Stimulated activated CD4-positive, alpha-beta T cell treated with anti-CD3 and anti-CD28 coated beads, Interleukin-1b, Interleukin-23, amount 100 ng/mL, for 1 hour (primary cell): ENCODE measurements at places on chromosomes 1 and 21.

DNA sequence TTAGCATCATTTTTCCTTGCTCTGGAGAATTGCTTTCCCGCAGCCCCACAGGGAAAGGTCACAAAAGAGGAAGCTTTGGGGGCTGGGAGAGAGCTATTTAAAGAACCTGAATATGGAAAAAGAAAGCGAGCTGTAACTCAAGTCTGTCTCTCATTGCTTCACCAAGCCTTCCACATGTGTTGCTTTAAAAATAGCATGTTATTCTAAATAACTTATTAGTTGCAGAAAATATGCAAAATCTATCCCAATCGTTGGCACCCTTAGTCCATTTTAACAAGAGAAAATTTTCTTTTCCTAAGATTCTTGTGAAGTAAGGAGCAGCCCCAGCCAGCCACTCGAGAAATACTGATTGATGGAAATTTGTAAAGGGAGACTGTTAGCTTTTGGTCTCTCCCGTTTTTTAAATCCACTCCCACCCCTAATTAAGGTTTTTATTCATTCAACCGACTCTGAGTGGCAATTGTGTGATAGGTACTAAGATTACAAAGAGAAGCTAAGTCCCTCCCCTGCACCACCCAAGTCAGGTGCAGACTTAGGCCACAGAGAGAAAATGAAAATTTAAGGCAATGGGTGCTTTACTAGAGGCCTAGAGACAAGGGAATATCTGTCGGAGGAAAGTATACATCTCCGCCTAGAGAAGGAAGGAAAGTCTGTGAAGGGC is 802 bp downstream of the CYP4X1 start:
- no peak for DNase-seq

DNA sequence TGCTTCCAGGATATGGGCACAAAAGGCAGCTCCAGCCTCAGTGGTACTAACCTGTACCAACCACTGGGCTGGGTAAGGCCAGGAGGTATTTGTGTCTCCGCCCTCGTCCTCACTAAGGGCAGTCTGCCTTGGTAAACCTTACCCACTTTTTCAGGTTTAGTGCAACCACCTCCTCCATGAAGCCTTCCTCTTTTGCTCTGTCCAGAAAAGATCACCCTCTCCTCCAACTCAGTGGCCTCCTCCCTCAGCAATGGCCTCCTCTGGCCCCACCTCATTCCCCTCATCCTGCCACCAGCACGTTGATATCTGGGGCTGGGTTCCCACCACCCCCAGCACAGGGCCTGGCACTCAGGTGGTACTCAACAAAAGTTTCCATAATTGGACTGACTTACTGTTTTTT is 161.5 kb downstream of the GRIK3 start:
- DNase-seq, result no peak

DNA sequence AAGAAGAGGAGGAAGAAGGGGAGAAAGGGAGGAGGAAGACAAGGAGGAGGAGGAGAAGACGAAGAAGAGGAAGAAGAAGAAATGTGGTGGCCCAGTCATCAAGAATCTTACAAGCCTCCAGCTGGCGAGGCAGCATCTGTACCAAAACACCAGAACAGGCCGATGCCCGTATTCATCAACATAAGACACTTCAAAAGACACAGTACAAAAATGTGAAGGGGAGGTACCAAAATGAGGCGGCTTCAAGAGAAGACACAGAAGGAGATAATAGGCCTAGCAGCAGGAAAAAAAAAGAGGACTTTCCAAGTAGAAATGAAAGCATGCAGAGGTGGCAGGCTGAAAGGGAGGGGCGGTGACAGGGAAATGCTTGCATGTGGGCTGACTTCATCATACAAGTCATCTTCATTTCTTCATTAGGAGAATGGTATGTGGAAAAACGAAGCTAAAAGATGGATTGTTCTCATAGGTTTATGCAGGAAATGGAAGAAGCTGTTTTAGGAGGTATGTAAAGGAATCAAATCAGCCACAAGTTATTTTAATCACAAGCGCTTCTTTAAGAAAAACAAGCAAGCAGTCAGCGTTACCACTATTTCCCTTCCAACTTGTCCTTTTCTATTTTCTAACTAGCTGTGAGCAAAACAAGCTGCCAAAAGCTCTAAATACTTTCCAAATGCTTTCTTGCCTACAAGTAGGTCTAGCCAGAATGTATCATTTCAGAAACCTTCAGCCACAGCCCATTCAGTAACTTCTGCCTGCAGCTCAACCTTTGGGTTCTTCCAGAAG is 192.3 kb downstream of the SLC45A1 start:
- DNase-seq, result no peak

- DNase-seq, result no peak
Measured at GRCh38 chr1:174230399-174230798, 71.1 kb downstream of the RABGAP1L start.

- no peak for DNase-seq
Measured at GRCh38 chr1:230067871-230068620, 1.0 kb downstream of the GALNT2 start.

DNA sequence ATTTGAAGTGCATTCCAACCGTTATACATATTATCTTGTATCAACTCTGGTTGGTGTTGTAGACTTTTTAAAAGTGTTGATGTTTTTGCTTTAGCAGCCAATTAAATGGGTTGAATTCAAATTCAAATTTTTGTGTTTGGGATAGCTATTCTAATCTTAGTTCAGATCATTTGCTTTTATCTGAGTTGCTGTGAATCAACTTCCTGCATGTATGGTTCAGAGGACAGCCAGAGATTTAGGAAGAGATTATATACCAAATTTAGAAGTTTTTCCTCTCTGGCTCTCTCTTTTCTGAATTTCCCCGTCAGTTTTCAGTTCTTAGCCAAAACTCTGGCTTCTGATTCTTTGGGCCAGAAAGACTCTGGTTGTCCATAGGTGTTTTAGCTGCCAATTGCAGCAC is 415.5 kb downstream of the NUF2 start:
- no peak for DNase-seq

GRCh38 chr1:2988256-2988655 is 33.0 kb upstream of the ACTRT2 start:
- no peak for DNase-seq

- DNase-seq, result no peak
Measured at GRCh38 chr1:55593298-55593697, 378.1 kb upstream of the USP24 start.

- no peak for DNase-seq
Measured at GRCh38 chr1:82264802-82265201, 464.1 kb downstream of the ADGRL2 start.
